ENCODE measurements at places on chromosomes 5 and 9.

- DNase-seq = no peak
Measured at GRCh38 chr5:83662558-83662957, 58.1 kb downstream of the HAPLN1 start.

DNA sequence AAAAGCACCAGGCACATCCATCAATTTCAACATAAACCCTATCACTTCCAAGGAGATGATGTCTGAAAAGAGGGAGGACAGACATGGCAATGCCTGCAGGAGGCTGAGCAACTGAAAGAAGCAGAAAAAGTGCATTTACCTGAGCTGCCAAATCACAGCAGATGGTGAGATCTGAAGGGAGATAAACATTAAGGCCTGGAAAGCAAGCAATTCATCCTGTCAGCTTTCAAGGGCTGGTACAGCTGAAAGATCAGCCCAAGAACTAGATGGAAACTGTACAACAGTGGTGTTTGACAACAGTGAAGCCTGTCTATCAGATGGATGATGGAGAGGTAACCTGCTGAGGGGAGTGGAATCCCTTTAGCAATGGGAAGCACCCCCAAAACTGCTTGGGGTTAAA, 433.2 kb upstream of the ZNF608 start:
- DNase-seq = no peak

GRCh38 chr5:163407034-163407655, 30.2 kb upstream of the CCNG1 start:
- peak; percentile 61 for DNase-seq

DNA sequence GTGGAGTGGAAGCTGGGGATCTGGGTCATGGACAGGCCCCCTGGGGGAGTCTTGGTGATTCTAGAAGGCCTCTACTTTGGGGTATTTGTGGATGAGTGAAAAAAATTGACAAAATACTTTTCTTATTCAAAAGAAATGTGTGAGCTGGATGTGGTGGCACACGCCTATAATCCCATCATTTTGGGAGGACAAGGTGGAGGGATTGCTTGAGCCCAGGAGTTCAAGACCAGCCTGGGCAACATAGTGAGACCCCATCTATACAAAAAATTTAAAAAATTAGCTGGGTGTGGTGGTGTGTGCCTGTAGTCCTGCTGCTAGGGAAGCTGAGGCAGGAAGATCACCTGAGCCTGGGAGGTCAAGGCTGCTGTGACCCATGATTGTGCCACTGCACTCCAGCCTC, 6.6 kb upstream of the NCS1 start:
- no peak for DNase-seq

GRCh38 chr5:42252306-42252705, 170.9 kb upstream of the GHR start:
- DNase-seq = no peak

DNA sequence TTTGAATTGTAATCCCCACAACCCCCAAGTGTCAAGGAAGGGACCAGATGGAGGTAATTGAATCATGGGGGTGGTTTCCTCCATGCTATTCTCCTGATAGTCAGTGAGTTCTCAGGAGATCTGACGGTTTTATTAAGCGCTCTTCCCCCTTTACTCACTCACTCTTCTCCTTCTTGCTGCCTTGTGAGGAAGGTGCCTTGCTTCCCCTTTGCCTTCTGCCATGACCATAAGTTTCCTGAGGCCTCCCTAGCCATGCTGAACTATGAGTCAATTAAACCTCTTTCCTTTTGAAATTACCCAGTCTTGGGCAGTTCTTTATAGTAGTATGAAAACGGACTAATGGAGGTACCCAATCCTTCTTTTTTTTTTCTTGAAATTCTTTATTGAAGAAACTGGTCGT, 2.2 kb upstream of the CEP120 start:
- DNase-seq = no peak

DNA sequence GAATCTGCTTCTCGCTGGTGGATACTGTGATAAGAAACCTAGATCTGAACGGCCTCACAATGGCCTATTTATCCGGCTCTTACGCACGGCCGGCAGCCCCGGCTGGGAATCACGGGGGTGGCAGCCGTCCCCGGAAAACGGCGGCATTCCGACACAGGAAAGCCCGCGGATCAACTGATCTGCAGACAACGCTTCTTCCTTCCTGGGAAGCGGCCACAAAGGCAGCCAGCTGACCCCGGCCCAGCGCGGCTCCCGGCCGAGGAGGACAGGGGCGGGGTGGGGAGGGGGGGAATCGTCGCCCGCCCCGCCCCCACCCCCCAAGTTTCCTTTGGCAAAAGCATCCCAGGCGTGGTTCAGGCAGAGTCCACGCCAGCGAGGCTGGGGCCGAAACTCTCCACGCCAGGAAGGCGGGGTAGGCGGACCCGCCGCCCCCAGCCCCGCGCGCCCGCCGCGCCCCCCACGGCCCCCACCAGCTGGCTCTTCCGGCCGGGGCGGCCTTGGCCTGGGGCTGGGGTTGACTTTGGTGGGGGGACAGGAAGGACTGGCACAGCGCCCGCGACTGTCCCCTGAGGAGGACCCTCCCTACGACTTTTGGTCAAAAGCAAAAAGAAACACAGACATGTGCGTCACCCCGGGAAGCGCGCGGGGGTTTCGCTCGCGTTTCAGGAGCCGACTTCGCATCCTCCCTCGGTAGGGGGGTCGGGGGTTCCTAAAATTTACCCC, 247.7 kb upstream of the ANKRD55 start:
- peak; percentile 31 for DNase-seq

GRCh38 chr9:117046666-117047327, 359.7 kb downstream of the TRIM32 start:
- peak; percentile 1 for DNase-seq

GRCh38 chr9:29100762-29101161, 1527.5 kb upstream of the C9orf72 start:
- DNase-seq = no peak

GRCh38 chr9:9498128-9498527, 1114.7 kb downstream of the PTPRD start:
- DNase-seq = no peak

GRCh38 chr5:135990528-135991255, 35.9 kb upstream of the LECT2 start:
- no peak for DNase-seq
